ENCODE measurements at places on chromosomes 5 and 9. TPM values are rescaled to one million over a fixed set of nuclear protein-coding genes. Genes with fewer than 3 reads are reported as not detected.

The HSDL2 gene
- 33.6 TPM for total RNA-seq

The OR1J2 gene
- not detected for total RNA-seq

The STXBP1 gene
- total RNA-seq: 18.4 TPM

The FGD3 gene
- total RNA-seq: 4.6 TPM

The TMEM215 gene
- total RNA-seq: not detected

The RFK gene
- 6.3 TPM for total RNA-seq

The ARL10 gene
- total RNA-seq: 36.4 TPM

The GAS1 gene
- total RNA-seq: 45.0 TPM

Data from suprapubic skin (tissue), 4 donors.